ENCODE measurements at places on chromosomes 2 and 18.

DNA sequence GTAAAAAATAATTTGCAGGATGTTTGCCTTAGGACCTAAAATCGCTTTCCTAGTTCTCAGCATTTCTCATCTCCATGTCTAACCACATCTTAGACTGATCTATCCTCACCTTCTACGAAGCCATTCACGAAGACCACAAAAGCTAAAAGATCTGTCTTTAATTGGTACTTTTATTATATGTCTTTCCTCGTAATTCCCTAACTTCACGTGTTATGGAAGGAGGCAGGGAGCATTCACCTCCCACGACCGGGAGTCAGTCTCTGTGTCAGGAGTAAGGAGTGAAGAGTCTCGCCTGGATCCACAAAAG, 1.6 kb downstream of the DLGAP1 start:
- no peak for DNase-seq

GRCh38 chr2:178450524-178450773, 526 bp downstream of the PRKRA start:
- DNase-seq = no peak

GRCh38 chr2:3284657-3285630, 92.7 kb downstream of the EIPR1 start:
- DNase-seq = peak; percentile 13

- no peak for DNase-seq
Observed at GRCh38 chr2:229268626-229269025, 2.5 kb downstream of the PID1 start.

DNA sequence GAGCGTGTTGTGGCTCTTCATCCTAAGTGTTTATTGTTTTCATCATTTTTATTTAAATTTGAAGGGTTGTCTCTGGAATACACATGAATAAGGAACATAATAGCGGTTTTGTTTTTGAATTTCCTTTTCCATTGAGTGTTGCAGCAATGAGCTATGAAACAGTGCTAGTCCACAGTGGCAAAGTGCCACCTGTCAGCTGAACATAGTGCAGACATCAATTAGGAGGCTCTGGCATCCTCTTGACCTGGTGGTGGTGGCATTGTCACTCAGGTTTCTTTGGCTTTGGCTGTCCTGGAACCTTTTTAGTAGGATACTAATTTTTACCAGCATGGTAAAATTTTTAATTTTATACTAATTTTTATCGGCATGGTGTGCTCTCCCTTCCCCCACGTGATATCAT, 63.2 kb downstream of the UGGT1 start:
- no peak for DNase-seq

DNA sequence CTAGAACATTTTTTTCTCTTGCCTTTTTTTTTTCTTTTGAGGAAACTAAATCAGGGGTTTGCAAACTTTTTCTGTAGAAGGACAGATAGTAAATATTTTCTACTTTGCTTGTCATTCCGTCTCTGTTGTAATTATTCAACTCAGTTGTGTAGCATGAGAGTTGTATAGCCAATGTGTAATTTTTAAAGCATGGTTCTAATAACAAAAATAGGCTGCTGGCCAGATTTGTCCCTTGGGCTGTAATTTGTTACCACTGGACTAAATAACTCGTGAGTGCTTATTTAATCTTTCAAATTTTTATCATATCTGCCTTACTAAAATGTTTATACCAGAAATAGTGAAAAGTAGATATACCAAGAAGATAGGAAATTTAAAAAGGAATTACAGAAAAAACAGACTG, 43.0 kb downstream of the CCDC148 start:
- DNase-seq = no peak

DNA sequence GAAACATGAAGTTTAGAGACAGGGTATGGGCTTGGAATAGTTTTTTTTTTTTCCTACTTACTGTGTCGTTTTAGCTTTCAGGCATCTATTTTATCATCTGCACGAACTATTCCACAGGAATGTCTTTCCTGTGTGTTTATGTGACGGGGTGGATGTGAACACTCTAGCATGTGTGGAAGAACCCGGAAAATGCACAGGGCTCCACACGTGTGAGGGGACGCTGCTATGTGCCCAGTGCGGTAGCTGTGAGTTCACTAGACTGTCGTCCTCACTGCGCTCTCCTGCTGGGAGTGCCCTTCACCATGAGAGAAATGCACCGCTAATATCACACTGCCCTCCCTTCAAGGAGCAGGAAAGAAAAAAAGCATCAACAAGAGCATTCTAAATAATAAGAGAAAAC, 250.8 kb upstream of the PXDN start:
- no peak for DNase-seq

- no peak for DNase-seq
Observed at GRCh38 chr2:25035537-25036220, 6.2 kb upstream of the EFR3B start.
